Ovary (tissue), 10 donors: ENCODE measurements at places on chromosomes 6 and 20.

DNA sequence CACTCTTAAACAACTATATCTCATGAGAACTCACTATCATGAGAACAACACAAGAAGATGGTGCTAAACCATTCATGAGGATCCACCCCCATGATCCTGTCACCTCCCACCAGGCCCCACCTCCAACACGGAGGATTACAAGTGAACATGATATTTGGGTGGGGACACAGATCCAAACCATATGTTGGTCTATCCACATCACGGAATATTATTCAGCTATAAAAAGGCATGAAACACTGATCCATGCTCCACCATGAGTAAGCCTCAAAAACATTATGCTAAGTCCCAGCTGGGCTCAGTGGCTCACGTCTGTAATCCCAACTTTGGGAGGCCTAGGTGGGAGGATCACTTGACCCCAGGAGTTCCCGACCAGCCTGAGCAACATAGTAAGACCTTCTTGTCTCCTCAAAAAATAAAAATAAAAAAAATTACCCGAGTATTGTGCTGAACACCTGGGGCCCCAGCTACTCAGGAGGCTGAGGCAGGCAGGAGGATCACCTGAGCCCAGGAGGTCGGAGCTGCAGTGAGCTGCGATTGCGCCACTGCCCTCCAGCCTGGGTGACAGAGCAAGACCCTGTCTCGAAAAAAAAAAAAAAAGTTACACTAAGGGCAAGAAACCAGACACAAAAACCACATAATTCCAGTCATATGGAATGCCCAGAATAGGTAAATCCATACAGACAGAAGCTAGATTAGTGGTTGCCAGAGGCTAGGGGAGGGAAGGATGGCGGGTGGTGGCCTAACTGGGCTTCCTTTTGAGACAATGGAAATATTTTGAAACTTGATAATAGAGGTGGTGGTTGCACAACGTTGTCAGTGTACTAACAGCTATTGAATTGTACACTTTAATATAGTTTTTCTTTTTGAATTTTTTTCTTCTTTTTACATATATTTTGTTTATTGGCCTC lies 43.1 kb downstream of the ZNF217 start:
- DNase-seq: no peak

DNA sequence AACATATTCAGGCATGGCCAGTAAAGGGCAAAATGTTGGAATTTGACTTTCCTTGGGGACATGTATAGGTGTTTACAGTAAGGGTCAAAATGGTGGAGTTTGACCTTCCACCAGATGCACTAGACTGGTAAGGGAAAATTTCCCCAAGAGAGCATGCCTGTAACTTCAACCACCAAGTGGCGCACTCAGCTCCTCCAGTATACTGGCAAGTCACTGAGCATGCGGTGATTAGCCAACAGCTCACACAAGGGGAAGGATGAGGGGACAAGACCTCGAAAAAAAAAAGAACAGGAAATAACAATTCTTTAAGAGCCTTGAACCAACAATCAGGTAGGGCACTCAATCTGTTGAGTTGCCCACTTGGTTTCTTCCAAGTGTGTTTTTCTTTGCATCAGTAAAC lies 140.9 kb downstream of the EYS start:
- no peak for DNase-seq

- DNase-seq: no peak
These were observed 728.9 kb upstream of the GJE1 start for GRCh38 chr6:141403827-141404226.

DNA sequence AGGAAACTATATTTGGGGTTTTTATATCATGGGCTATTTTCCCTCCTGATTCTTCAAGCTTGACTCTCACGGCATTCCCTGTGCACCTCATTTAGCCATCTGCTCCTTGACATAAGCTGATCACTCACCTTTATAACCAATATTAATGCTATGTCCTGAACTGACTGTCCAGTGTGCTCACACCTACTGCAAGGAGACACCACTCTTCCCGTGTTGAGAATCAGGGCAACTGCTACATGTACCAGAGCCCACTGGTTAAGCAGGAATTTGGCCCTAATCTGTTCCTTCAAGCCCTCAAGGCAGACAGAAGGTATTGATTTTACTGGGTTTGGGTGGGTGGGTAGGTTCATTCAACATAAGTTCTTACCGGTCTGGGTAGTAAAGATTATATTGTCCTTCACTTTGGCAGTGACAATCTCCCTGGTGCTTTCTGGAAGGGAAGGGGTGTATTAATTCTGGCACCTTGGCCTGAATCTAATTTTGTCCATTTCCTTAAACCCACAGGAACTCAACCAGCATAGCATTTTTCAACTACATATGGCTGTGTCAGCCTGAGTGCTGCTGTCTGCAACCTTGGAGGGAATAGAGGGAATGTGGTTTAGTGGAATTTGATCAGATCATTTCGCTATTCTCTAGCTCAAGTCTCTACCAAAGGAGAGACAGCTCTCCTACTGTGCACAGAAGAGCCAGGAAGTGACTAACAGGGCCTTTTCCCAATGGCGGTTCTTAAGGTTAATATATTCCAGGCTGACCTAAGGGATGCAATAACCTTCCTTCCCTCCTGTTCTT lies 293.2 kb downstream of the BTBD9 start:
- no peak for DNase-seq

DNA sequence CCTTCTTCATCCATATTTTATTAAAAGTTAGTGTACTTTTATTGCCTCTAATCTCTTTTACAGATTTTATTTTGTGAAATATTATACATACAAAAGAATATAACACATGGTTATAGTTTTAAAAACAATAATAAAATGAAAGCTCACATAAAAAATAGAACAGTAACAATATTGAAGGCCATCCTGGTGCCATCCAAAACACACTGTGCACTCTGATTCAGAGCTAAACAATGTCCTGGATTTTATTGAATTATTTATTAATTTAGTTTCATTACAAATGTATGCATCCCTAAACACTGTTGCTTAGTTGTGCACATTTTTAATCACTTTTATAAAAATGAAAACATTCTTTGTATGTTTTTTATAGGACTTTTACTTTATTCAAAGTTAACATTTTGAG lies 32.9 kb downstream of the RNF217 start:
- DNase-seq: no peak

DNA sequence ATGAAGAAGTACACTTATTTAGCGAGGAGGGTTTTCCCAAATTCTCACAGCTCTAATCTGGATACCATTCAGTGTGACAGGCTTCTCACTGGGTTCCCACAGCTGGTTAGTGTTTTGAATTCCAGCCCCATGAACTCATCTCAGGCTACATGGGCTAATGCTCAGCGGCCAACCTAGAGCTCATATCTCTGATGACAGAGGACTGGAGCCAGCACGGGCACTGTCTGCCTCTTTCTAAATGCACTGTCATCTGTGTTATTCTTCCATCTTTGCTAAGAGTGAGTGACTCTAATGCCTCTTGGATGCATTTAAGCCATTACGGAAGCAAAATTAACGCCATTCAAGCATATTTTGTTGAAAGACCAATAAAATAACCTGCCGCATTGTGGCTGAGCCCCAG lies 308.9 kb upstream of the JAG1 start:
- DNase-seq: no peak
